ENCODE measurements at places on chromosomes 7 and 10.

GRCh38 chr10:52951824-52952223, 179.2 kb upstream of the MBL2 start:
- no peak for DNase-seq

DNA sequence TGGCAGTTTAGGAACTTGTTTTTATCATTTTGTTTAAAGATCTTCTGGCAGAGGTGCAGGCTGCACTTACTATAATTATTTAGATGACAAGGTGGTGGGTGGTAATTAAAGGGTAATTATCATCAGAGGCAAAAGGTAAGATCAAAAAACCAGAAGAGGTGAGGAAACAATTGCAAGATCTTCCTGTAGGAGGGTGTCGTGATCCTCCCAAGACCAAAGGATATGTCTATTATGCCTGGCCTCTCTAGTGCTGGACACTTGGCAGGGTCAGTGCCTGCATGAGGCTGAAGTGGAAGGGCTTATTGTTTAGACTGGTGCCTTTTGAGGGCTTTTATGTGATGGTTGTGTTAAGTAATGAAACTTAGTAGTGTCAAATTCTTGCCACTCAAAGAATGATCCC, 1.8 kb upstream of the WAPL start:
- no peak for DNase-seq

- DNase-seq = no peak
These were observed 310.6 kb downstream of the FRMD4A start for GRCh38 chr10:14020037-14020664.

- no peak for DNase-seq
These were observed 84.4 kb downstream of the PARD3 start for GRCh38 chr10:34730726-34731125.

DNA sequence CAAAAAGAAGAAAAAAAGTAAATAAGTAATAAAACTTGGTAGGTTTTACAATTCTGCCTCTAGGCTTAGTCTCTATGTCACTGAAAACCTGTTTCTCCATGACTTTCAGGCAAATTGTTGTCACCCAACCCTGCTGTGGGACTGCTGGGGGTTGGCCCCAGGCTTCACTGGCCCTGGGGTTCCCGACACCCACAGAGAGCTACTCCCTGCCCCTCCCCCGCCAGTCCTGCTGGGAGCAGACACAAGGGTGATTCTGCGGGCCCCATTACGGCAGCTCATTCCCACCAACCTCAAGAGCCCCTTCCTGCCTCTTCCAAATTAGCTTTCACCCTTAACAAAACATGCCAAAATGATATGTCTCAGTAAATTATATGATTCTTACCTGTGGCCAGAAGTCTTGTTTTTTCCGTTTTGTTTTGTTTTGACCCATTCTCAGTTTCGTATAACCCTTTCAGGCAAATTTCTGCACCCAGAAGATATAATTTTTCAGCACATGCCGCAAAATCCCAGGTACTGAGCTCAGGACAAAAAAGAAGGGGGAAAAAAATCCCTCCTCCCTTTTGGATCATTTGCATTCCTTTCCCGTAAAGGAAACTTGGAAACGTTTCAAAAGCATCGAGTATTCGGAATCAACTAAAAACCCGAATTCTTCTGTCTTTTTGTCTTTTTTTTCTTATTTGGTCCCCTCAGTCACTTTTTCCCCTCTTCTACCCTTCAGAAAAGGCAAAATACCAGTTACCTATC, 27.8 kb downstream of the CHST15 start:
- no peak for DNase-seq

DNA sequence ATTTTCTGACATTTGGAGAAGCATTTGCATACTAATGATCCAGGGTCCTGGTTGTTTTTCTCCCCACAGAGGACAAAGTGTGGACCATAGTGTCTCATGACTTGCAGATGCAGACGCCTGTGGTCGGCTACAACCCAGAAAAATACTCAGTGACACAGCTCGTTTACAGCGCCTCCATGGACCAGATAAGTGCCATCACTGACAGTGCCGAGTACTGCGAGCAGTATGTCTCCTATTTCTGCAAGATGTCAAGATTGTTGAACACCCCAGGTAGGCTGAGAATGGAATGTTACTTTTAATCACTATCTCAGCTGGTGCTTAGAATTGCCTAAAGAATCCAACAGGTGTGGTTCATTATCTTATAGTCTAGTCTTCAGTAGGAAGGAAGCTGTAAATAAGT, 951.5 kb upstream of the C7orf33 start:
- DNase-seq = no peak

GRCh38 chr7:77269360-77270093, 69.9 kb upstream of the FGL2 start:
- DNase-seq = no peak

GRCh38 chr10:132360766-132361447, 28.9 kb downstream of the LRRC27 start:
- peak; percentile 14 for DNase-seq

- no peak for DNase-seq
These were observed 5.5 kb downstream of the VSTM4 start for GRCh38 chr10:49109669-49110340.

DNA sequence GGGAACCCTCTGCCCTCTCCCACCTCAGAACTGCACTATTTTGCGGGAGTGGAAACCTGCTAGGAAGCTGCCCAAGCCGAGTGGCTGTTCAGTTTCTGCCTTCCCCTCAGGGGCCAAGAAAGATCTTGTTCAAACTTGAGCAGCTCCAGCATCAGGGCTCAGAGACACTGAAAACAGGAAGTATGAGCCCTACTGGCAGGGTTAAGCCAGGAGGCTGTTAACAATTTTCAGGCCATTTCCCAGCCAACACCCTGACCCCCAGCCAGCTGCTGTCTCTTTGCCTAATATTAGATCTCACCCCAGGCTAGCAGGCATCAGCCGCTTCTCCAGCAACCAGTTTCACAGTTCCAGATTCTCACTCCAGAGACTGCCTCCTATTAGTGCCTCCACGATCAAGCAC, 9.2 kb downstream of the PLAU start:
- no peak for DNase-seq

DNA sequence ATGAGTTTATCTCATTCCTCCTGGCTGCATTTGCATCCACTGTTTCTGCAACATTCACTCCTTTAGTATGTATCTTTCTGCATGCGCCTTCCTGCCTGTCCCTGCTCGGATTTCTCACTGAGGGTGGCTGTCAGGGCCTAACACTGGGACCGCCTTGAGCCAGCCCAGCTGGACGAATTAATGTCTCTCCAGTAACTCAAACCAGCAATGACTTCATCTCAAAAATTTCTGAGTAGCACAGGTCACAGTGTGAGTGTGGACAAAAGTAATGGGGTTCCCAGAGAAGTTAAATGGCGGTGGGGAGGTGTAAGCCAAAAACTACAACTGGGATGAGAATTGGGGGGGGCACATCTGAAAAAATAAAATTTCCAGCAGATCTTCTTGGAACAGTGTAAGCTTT, 444.0 kb upstream of the MGMT start:
- no peak for DNase-seq

DNA sequence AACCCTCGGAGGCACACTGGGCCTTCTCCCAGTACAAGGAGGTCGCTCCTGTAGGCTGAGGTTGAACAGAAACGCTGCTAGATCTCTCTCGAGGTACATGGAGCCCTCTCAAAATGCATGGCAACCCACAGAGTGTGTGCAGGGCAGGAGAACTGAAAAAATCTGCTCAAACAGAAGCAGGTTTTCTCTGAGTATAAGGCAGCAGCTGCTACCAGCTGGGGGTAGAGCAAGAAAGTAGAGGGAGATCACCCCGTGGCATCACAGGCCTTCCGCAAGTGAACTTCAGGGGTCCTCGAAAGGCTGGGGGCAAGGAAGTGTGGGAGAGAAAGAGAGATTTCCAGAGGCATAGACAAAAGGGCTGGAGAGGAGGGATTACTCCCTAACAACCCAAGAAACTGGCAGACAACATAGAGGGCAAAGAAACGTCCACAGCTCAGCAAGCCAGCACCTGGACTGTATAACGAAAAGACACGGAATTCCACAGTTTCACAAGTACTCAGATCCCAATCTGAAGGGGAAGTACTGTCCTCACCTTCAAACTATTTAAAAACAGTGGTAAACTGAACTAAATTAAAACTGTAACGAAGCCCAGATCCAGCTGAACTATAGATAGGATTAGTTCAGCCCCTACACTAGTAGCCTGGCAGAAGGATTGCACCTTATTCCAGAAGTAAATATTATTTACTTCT, 299.2 kb downstream of the IPMK start:
- DNase-seq = no peak

- DNase-seq = no peak
These were observed 12.3 kb upstream of the CCDC172 start for GRCh38 chr10:116311706-116312490.

- no peak for DNase-seq
These were observed 273.7 kb downstream of the PTPRN2 start for GRCh38 chr7:158313931-158314330.

DNA sequence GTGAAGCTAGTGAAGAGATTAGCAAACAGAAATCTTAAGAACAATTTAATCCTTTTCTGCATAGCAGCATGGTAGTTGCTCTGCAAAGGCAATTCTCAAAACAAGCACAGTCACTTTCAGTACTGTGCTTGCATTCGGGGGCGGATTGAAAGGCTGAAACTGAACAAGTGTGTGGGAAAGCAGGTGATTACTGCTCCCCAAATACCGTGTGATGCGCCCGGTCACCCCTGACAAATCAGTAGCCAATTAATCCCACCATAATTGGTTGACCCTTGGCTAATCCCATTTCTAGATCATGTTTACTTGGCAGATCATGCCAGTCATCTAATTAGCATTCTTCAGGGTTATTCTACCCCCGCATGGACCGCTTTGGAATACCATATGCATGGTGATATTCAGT, 76.5 kb upstream of the ADRB1 start:
- DNase-seq = no peak

GRCh38 chr7:135245226-135246190, 11.9 kb downstream of the STRA8 start:
- no peak for DNase-seq

DNA sequence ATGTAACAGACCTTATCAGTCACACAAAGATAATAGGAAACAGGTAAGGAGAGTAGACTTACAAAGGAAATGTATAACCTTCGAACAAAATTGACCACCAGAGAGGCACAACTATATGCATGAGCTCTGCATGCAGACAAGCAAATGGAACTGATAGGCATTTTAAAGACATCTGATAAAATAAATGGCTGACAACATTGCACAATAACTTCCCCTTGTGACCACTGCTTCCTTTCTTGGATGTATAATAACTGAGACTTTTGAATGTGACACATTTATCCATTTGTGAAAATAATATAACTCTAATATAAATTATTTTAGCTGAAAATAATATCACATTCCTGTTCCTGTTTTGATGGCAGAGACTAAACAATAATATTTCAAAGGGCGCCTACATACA, 654.2 kb upstream of the STEAP1 start:
- no peak for DNase-seq

DNA sequence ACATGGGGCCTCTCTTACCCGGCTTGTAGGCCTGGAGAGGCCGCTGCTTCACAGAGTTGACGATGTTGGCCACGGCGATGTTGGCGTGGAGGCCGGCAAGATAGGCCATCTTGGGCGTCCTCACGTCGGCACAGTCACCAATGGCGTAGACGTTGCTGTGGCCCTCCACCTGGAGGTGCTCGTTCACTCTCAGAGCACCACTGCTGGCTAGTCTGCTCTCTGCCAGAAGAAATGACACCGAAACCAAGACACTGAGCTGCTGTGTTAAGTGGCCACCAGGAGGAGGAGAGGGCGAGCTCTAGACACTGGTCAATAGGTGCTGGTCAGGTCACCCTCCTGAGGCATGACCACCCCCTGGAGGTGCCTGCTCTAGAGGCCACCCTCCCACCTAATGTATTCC, 17.7 kb downstream of the AIFM2 start:
- DNase-seq = no peak

DNA sequence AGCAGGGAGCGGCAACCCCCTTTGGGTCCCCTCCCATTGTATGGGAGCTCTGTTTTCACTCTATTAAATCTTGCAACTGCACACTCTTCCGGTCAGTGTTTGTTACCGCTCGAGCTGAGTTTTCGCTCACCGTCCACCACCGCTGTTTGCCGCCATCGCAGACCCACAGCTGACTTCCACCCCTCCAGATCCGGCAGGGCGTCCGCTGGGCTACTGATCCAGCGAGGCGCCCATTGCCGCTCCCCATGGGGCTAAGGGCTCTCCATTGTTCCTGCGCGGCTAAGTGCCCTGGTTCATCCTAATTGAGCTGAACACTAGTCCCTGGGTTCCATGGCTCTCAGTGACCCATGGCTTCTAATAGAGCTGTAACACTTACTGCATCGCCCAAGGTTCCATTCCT, 115.6 kb upstream of the AUTS2 start:
- no peak for DNase-seq

DNA sequence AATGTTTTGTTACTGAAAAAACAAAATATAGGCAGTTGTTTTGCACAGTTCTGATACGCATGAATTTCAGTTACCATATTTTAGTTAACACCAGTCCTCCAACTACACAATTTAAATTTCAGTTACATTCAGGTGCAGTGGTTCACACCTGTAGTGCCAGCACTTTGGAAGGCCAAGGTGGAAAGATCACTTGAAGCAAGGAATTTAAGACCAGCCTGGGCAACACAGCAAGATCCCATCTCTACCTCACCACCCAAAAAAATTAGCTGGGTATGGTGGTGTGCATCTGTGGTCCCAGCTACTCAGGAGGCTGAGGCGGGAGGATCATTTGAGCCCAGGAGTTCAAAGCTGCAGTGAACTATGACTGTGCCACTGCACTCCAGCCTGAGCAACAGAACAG, 45.3 kb downstream of the ABI1 start:
- no peak for DNase-seq

DNA sequence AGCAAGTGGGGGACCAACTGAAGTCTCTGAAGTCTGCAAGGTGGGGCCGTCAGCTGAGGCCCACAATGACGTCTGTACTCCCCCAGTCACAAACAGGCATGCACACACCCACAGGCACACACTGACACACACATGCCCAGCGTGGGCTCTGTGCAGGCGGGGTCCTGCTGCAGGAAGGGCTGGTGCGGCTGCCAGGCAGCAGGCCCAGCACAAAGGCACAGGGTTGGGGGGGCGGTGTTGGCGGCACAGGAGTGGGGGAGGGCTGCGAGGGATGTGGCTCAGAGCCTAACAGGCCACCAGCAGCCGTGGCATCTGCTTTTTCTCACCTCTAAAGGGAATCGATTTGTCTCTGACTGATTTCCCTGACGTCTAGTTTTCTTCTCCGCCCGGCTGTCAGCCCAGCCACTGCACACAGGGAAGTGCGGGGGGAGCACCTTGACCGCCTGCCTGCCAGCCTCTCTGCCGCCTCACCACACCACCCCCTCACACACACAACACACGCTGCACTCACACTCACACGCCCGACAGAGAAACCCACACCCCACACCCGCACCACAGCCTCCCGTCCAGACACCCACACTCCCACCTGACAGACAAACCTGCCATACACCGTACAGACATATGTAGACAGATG, 43.5 kb upstream of the ZMIZ1 start:
- peak; percentile 27 for DNase-seq

GRCh38 chr10:97779492-97779891, 7.7 kb upstream of the SFRP5 start:
- DNase-seq = no peak

Data from activated naive CD4-positive, alpha-beta T cell (primary cell).